ENCODE measurements at places on chromosomes 1 and 21.

GRCh38 chr1:240385551-240385950 lies 226.4 kb downstream of the GREM2 start:
- H3K36me3 ChIP-seq, result no peaks in the 10 kb centered on the region
- H3K4me1 ChIP-seq, result no peaks in the 10 kb centered on the region
- H3K4me3 ChIP-seq, result no peak overlapping the region
- no peaks in the 10 kb centered on the region for H3K27me3 ChIP-seq
- DNase-seq, result no peak

GRCh38 chr1:218401441-218401997 lies 56.4 kb downstream of the TGFB2 start:
- no peak for DNase-seq
- no peak overlapping the region for H3K4me3 ChIP-seq
- no peaks in the 10 kb centered on the region for H3K4me1 ChIP-seq
- no peak overlapping the region for H3K27ac ChIP-seq
- peaks cover 4% of the 10 kb centered on the region for H3K27me3 ChIP-seq
- no peaks in the 10 kb centered on the region for H3K36me3 ChIP-seq

DNA sequence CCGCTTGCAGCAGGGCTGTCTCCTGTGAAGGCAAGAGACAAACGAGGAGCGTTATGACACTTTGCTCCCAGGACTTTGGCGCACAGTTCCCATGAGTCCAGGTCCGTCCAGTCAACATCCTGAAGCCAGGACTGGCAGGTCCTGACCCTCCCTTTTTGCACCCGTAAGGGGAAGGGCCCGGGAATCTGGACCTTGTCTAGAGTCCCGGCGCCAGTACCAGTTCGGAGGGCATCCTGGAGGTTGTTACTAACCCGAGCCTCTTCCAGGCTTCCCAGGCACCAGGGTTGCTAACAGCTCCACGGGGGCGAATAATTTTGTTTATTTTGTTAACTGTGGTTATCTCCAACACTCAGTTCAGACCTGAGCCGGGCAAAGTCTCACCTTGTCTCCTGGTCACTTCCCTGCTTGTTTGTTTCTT lies 682 bp upstream of the RWDD3 start:
- no peak for DNase-seq
- peaks cover 3% of the 10 kb centered on the region for H3K36me3 ChIP-seq
- H3K27me3 ChIP-seq, result peaks cover 22% of the 10 kb centered on the region
- peaks cover 33% of the 10 kb centered on the region for H3K4me1 ChIP-seq
- peak overlapping the region; percentile 83 for H3K27ac ChIP-seq

DNA sequence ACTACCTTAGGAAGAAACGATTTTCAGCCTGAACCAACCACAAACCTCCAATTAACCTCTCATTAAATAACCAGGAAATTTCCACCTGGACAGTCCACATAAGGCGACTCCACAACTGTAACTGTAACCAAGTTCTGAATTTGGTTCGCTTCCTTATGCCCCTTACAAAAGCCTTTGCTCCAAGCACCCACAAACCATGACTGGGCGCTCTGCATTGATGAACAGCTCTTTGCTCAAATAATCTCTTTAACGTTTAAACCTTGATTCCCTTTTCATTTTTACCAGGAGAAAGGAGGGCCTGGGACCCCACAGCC lies 38.2 kb upstream of the ZNF124 start:
- H3K4me3 ChIP-seq, result peak overlapping the region; percentile 90
- peak overlapping the region; percentile 73 for H3K27ac ChIP-seq
- no peaks in the 10 kb centered on the region for H3K27me3 ChIP-seq

- no peak overlapping the region for H3K27ac ChIP-seq
- H3K4me3 ChIP-seq, result no peak overlapping the region
- no peaks in the 10 kb centered on the region for H3K27me3 ChIP-seq
- DNase-seq, result no peak
- peaks cover 4% of the 10 kb centered on the region for H3K4me1 ChIP-seq
Measured at GRCh38 chr1:77857552-77857951, 30.9 kb upstream of the NEXN start.

DNA sequence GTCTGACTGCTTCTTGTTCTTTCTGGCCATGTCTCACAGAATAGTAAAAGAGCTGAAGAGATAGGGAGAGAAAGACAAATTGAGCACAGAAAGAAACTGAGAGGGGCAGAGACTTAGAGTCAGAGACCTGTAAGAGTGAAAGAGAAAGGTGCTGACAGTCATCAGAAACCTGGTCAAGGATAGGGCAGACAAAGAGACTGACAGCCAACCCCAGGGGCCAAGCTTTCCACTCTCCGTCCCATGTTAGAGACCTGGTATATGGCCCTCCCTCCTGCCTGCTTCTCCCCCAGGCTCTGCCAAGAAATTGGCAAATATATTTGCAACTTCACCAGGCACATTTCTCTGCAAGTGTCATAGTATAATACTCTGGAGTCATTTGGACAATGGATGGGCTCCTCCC lies 64.6 kb downstream of the RHBG start:
- peaks cover 90% of the 10 kb centered on the region for H3K27me3 ChIP-seq
- DNase-seq, result no peak
- peaks cover 2% of the 10 kb centered on the region for H3K36me3 ChIP-seq
- H3K4me3 ChIP-seq, result no peak overlapping the region
- H3K27ac ChIP-seq, result no peak overlapping the region

DNA sequence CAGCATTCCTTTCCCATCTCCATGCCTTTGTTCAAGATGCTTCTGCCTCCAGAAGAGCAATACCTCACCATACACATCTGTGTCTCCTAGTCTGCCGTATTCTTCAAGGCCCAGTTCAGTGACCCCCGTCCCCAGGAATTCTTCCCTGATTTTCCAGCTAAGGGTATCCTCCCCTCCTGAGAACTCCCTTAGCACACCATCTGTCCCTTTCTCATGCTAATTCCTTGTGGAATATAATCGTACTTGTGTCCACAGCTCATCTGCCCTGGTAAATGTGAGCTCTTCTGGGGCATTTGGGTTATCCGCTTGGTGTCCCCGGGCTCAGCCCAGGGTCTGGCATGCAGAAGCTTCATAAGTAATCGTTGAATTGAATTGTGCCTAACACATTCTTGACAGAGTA lies 40.9 kb downstream of the BEND5 start:
- no peaks in the 10 kb centered on the region for H3K4me1 ChIP-seq
- no peak overlapping the region for H3K27ac ChIP-seq
- DNase-seq, result no peak
- H3K4me3 ChIP-seq, result no peak overlapping the region
- H3K27me3 ChIP-seq, result no peaks in the 10 kb centered on the region

DNA sequence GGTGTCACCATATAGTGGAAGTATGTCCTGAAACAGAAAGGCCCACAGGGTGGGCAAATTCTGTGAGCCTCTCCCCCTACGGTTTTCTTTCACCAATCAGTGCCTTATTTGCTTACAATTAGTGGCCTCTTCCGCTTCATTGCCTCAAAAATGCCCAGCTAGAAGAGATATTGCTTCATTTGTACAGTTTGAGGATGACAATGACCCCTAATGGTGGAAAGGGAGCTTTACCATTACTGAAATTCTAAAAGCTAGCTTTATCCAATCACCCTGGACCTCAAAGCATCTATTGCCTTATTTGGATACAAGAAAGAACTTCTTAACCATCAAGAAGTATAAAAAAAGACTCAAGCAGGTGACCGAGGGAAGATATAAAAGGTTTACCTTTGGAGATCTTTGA lies 49.6 kb downstream of the LRRC71 start:
- H3K36me3 ChIP-seq, result no peaks in the 10 kb centered on the region
- H3K4me1 ChIP-seq, result no peaks in the 10 kb centered on the region
- DNase-seq, result no peak
- peaks cover 7% of the 10 kb centered on the region for H3K27me3 ChIP-seq
- no peak overlapping the region for H3K27ac ChIP-seq
- no peak overlapping the region for H3K4me3 ChIP-seq

DNA sequence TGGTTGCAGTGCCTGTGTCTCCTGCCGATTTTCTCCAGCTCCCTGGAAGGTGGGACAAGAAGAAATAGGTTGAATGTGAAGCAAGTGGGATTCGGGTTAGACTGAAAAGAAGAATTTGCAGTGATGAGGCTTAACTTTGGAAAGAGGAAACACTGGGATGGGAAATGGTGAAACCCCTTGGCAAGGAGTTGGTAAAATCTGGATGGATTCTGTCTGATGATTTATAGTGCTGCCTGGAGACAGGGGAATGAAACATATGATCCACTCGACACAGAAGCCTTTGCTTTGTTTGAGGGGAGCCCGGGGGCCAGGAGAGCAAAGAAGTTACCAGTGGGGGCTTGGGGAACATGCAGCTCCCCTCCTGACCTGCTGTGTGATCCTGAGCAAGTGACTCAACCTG lies 67.2 kb downstream of the UBIAD1 start:
- no peaks in the 10 kb centered on the region for H3K36me3 ChIP-seq
- DNase-seq, result no peak

DNA sequence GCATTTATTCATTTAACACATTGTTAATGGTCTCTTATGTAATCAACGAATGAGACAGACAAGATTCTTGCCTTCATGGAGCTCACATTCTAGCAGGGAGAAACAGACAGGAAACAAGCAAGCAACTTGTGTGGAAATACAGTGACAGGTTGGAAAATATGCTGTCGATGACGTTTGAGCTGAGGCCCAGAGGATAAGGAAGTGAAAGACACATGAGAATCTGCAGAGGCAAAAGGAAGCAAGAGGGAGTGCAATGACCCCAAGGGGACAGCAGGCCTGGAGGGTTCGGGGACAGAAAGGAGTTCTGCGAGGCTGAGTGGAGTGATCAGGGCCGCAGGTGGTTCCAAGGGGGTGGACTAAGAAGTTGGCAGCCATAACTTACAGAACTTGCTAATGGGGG lies 60.6 kb upstream of the AKT3 start:
- no peaks in the 10 kb centered on the region for H3K36me3 ChIP-seq
- H3K27ac ChIP-seq, result no peak overlapping the region
- DNase-seq, result no peak
- H3K4me3 ChIP-seq, result no peak overlapping the region
- no peaks in the 10 kb centered on the region for H3K4me1 ChIP-seq

GRCh38 chr21:42162831-42163510 lies 56.0 kb upstream of the ABCG1 start:
- no peaks in the 10 kb centered on the region for H3K27me3 ChIP-seq
- peaks cover 29% of the 10 kb centered on the region for H3K4me1 ChIP-seq
- H3K27ac ChIP-seq, result no peak overlapping the region
- H3K36me3 ChIP-seq, result no peaks in the 10 kb centered on the region
- DNase-seq, result peak; percentile 2

GRCh38 chr21:15872236-15872635 lies 142.5 kb downstream of the USP25 start:
- no peak overlapping the region for H3K27ac ChIP-seq
- H3K4me1 ChIP-seq, result no peaks in the 10 kb centered on the region
- H3K4me3 ChIP-seq, result no peak overlapping the region
- peaks cover 37% of the 10 kb centered on the region for H3K36me3 ChIP-seq
- no peak for DNase-seq
- H3K27me3 ChIP-seq, result no peaks in the 10 kb centered on the region

DNA sequence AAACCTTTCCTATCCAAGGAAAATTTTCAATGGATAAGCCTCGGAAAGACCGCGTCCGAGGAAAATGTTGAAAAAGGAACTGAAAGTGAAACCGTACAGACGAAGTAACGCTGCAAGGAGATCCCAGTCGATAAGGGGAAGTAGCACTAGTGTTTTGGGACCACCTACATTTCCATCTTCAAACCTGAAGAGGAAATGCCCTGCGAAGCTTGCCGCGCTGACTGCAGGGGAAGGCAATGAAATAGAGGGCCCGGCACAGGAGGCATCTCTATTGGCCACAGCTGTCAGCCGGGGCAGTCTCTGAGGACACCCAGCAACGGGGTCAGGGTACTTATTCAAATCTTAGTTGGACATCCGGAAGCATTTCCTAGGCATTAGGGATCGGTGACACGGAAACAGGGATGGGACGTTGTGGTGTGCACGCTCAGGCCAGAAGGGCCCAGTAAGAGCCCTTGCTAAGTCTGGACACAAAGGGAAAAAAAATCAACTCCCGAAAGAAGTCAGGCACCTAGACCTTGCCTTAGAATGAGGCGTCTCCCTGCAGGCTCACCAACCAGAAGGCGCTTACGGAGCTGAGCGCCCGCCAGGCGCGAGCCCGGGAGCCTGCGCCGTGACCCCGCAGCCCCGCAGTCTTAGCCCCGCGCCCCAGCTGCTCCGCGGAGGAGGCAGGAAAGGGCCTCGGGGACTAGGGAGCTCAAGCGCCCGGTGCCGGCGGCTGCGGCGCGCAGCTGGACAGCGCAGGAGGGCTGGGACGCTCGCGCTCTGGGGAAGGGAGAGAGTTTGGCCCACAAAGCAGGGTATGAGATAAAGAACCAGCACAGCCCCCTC lies 655 bp downstream of the USF1 start:
- peak overlapping the region; percentile 98 for H3K27ac ChIP-seq
- H3K27me3 ChIP-seq, result no peaks in the 10 kb centered on the region
- H3K4me3 ChIP-seq, result peak overlapping the region; percentile 91
- peaks cover 77% of the 10 kb centered on the region for H3K36me3 ChIP-seq

DNA sequence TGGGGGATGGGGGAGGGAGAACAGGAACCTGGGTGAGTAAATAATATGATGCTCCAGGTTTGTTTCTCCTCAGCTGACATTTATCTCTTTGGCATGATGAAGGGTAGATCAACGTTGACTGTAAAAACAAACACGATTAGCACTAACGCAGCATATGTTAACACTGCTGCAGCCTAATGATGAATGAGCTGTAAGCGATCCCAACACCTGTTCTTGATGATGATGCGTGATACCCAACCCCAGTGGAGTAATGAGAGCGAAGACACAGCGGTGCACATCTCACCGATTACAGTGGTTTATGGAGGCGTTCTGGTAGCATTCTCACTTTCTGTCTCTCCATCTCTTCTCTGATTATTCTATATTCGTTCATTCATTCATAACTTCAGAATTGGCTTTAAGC lies 640.4 kb downstream of the USP25 start:
- DNase-seq, result no peak
- no peak overlapping the region for H3K27ac ChIP-seq
- no peak overlapping the region for H3K4me3 ChIP-seq
- H3K4me1 ChIP-seq, result no peaks in the 10 kb centered on the region
- H3K36me3 ChIP-seq, result no peaks in the 10 kb centered on the region
- no peaks in the 10 kb centered on the region for H3K27me3 ChIP-seq

DNA sequence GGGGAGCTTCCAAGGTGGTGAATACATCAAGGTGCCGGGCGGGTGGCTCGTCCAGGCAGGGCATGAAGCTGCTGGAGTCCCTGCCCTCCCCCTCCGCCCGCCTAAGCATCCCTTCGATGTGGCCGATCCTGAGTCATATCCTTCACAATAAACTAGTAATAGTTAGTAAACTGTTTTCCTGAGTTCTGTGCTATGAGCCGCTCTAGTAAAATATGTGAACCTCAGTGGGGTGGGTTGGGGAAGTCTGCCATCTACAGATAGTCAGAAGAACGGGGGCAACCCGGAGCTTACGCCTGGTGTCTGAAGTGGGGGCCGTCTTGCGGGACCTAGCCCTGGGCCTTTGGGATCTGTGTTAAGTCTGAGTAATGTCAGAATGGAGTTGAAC lies 21.6 kb downstream of the C2CD2 start:
- H3K4me1 ChIP-seq, result peaks cover 42% of the 10 kb centered on the region
- H3K27ac ChIP-seq, result no peak overlapping the region
- DNase-seq, result no peak

- H3K36me3 ChIP-seq, result no peaks in the 10 kb centered on the region
- H3K4me3 ChIP-seq, result no peak overlapping the region
- DNase-seq, result no peak
Measured at GRCh38 chr21:27450216-27450615, 483.3 kb upstream of the ADAMTS5 start.

GRCh38 chr1:163401211-163401610 lies 79.5 kb downstream of the NUF2 start:
- no peak overlapping the region for H3K4me3 ChIP-seq
- no peaks in the 10 kb centered on the region for H3K4me1 ChIP-seq
- no peak for DNase-seq
- no peak overlapping the region for H3K27ac ChIP-seq
- H3K36me3 ChIP-seq, result no peaks in the 10 kb centered on the region

Measured in activated naive CD8-positive, alpha-beta T cell treated with anti-CD3 and anti-CD28 coated beads, Interleukin-2, amount 50 U/mL, for 24 hours (primary cell).